ENCODE measurements at places on chromosomes 4 and X. TPM values are rescaled to one million over a fixed set of nuclear protein-coding genes. Genes with fewer than 3 reads are reported as not detected.

DNA sequence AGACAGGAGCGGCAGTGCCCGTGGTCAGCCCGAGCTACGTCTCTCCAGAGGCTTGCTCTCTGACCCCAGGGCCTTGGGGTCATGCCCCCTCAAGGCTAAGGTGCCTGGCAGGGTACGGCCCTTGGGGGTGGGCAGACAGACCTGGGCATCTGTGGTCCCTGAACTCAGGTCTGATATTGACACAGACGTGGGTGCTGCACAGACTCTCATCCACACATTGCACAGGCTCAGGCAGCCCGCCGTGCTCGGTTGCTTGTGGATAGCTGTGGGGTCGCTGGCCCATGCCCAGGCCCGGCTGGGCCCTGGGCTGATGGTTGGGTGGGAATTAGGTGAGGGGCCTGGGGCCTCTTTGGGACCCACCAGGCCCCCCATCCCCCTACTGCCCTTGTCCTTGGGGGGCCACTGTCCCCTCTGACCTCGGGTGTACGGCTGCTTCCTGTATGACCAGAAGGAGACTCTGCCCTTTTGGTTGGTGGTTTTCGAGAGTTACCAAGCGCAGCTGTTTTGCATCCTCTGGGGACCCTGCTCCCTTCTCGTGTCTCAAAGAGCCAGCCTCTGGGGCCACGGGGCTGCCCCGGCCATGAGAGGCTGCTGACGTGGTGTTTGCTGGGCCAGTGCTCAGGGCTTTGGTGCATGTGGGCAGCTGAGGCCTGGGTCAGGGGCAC, 10.1 kb downstream of the FGFRL1 start:
- no peak for DNase-seq

DNA sequence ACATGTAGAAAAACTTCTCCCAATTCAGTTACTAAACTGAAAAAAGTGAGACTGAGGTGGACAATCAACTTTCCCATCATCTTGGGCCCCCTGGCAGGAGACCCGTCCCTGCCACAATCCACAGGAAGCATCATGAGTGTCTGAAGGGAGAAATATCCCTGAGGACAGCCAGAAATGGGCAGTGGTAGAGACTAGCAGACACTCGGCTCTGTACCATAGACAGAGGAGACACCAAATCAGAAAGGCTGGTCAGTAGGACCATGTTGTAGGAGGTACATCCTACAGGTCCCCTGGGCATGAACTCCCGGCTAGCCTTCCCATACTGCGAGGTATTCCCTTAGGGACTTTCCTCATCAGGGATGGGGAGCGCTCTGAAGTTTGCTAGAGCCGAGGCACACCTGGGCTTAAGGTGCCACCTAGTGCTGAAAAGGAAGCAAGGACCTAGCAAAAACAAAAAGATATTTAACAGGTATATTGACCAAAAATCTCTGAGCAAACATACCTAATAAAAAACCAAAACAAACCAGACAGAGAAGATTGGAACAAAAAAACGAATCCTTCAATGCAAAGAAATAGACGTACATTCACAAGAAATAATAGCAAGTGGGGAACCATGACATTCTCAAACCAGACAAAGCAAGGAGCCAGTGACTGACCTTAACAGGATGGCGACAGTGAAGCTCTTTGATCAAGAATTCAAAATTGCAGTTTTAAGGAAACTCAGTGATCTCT, 55.6 kb downstream of the HAUS3 start:
- no peak for DNase-seq

- DNase-seq, result no peak
Measured at GRCh38 chr4:113637363-113637762, 124.2 kb downstream of the CAMK2D start.

GRCh38 chrX:8916697-8917096, 115.5 kb upstream of the FAM9A start:
- DNase-seq, result no peak

GRCh38 chrX:49064735-49065134, 5.9 kb downstream of the CCDC120 start:
- no peak for DNase-seq

- DNase-seq, result no peak
Measured at GRCh38 chrX:8413279-8413678, 51.4 kb upstream of the VCX3B start.

GRCh38 chr4:79917246-79917645, 155.8 kb downstream of the ANTXR2 start:
- DNase-seq, result no peak

DNA sequence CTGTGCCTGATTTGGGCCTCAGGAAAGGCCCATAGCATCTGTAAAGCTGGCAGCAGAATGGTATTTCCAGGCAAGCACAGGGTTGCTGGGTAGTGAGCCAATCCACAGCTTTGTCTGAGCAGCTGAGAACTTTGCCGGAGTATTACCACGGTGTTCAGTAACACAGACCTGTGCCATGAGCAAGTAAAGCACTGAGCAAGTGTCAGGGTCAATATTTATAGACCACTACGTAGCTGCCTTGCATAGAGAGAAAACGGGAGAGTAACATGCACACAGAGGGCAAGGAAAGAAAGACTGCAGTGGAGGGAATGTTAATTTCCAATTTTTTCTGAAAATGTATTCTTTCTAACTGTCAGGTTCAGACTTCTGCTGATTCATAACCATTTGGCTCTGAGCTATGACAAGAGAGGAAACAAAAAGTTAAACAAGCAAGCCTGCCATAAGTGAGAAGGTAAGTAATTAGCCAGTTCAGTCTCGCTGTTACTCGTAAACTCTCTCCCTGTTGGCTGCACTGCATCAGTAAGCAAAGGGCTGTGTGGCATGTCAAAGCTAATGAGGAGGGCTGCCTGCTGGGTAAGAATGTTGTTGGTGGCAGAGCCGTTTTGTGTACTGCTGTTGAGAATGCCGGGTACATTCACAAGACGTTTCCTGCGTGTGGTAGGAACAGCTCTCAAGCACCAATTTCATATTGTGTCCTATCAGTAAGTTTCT, 238.1 kb downstream of the BMPR1B start:
- no peak for DNase-seq

- no peak for DNase-seq
Measured at GRCh38 chrX:73213734-73214425, 771 bp downstream of the NAP1L2 start.

DNA sequence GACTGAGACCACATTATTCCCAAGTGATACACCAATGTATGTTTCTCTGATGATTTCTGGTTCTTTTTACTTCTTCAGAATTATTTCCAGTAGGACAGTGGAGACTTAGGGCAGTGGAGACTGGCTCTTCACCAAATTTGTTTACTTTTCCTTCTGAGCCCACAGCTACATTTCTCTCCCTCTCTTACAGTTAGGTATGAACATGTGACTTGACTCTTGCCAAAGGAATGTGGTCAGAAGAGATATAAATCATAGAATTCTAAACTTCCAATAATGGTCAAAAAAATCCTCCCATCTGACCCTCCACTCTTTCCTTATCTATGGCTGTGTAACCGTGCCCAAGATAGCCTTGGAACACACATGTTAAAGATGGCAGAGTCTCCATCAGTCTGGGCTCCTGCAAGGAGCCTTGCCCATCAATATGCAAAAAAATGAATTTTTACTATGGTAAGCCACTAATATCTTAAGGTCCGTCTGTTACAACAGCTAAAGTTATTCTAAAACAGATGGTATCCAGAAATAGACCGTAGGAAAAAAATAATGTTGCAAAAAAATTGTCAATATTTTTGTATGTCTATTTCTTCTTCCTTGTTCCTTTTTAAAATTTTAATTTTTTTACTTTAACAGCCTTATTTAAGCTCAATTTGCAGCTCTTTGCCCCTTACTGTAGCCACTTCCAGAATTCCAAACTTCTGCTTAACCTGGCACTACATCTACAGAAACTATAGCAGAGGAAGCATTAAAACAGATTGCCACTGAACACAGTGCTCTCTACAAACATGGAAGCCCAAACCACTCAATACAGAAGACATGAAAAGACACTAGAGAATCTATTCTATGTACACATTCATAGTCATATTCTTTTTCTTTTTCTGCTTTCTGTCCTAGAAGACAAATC, 260.7 kb downstream of the COL25A1 start:
- DNase-seq, result no peak

- no peak for DNase-seq
Measured at GRCh38 chr4:29199485-29199884, 1520.7 kb upstream of the PCDH7 start.

GRCh38 chr4:23932186-23932585, 42.3 kb upstream of the PPARGC1A start:
- DNase-seq, result no peak

DNA sequence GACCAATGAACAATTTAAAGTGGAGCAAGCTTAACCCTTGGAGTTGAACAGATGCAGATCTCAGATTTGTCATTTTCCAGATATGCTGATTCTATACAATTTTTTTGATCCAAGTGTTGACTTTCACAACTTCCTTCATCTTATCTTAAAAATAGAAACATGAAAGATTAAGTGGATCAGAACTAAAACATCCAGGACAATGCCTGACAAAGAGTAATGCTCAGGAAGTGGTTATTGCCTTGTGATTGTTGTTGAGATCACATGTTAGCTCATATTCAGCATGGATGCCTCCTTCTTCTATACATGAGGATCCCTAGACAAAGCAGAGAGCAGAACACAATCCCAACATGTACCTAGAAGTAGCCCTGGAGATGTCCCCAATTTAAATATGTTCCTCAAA, 160.9 kb downstream of the PPARGC1A start:
- no peak for DNase-seq

GRCh38 chrX:74421740-74422352, 553 bp downstream of the SLC16A2 start:
- DNase-seq, result no peak

GRCh38 chr4:176781739-176782100, 11.0 kb downstream of the VEGFC start:
- no peak for DNase-seq

DNA sequence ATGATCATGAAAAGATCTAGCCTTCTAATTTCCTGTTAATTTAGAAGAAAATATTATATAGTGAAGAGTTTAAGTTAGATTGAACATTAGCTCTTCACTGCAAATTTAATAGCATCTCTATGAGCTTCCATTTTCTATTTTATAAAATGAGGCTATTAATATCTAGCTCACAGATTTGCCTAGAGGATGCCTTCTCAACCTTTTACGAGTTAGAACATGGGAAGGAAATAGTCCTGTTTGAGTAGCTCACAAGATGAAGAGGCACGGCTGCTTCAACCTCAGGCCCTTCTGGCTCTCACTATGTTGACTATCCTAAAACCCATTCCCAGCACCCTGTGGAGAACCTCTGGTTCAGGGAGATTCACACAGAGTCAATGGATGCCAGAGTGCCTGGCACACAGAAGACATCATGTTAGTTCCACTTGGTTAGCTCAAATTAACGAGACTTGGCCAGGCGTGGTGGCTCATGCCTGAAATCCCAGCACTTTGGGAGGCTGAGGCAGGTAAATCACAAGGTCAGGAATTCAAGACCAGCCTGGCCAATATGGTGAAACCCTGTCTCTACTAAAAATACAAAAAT, 97.9 kb upstream of the GUCY1A1 start:
- no peak for DNase-seq

DNA sequence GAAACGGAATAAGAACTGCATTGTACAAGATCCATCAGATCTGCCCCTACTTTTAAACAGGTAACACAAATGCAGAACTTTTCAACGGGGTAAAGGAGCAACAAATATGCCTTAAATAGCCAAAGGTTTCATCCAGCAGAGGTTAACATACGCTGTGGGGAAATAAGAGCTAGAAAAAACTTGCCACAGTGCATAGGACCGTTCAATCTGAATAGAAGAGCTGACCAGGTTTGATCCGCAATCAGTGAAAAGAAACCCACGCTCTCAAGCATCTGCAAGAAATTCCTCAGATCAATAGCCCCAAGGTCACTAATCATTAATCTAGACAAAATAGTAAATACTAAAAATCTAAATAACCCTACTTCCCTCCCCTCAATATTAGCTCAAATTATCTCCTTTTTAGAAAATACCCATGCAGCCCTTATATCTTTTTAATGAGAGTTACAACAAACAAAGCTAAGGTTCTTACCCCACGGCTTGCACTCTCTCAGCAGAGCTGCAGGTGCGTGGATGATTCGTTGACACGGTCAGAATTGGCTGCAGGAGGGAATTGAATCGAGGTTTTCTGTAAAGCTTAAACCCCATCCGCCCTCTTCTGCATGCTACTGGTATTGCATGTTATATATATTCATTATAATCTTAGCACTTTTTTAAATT, at the start of gene TLR10:
TSS of gene TLR10 (minus strand) at position 539 of the 657 bp plus-strand sequence. CDS start 7,400 bp downstream, outside the sequence.
- no peak for DNase-seq

DNA sequence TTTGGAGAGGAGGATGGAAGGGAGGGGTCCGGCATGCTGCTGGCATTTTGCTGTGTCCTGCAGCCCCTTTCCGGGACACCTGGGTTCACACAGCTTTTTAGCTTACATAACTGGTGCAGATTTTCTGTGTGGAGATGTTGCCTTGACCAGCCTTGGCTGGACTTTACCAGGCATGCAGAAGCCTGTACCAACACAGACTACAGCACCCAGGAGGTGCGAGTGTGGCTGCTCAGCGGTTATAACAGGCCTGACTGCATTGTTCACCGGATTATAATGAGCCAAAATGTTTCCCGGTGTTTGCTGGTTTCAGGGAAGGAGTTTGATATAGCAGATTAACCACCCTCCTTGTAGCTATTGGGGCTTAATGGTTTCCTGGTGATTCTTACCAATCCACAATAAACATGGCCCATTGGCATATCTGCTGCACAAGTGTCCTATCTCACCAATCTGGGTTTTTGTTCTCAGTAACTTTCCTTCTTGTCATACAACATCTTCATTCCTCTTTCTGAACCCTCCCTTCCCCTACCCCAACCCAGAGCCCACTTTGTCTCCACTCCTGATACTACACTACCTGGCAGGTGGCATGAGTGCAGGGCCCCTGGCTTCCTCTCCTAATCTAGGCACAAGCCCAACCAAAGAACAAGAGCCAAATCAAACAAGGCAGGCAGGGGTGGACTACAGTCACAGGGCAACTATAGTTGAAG, 3.9 kb downstream of the RPL10 start:
- DNase-seq, result no peak

- DNase-seq, result no peak
Measured at GRCh38 chr4:54238389-54238788, 9.3 kb downstream of the PDGFRA start.

DNA sequence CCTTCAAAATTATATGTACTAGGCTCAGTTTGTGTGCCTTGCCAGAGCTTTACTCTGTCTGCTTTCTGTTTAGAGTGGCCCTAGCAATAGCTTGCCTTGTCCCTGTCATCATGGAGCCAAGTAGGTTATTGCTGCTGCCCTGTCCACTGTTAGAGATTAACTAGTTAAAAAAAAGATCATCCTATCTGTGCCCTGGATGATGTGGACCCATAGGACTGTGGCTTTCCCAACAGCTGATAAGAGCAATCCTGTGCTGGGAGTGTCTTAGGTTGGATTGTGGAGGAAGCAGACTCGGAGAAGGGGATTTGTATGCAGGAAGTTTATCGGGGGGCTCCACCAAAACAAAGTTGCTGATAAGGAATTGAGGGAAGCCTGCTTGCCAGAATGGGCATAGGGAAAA, 23.8 kb downstream of the PPP1R2C start:
- no peak for DNase-seq

- DNase-seq, result no peak
Measured at GRCh38 chr4:147247579-147247978, 233.3 kb upstream of the EDNRA start.

GRCh38 chrX:22889819-22890218, 109.9 kb upstream of the DDX53 start:
- DNase-seq, result no peak

TMEM144 gene
- 15.5 TPM for total RNA-seq

NIPAL1 gene
- total RNA-seq, result 2.0 TPM

NDNF gene
- total RNA-seq, result 201 TPM

WAS gene
- total RNA-seq, result 25.3 TPM

MAP3K15 gene
- 2.1 TPM for total RNA-seq

ZDHHC15 gene
- total RNA-seq, result 1.4 TPM

AADAT gene
- total RNA-seq, result 8.9 TPM

Data from upper lobe of right lung (tissue), 1 donor.